ENCODE measurements at places on chromosomes 12 and 14.

DNA sequence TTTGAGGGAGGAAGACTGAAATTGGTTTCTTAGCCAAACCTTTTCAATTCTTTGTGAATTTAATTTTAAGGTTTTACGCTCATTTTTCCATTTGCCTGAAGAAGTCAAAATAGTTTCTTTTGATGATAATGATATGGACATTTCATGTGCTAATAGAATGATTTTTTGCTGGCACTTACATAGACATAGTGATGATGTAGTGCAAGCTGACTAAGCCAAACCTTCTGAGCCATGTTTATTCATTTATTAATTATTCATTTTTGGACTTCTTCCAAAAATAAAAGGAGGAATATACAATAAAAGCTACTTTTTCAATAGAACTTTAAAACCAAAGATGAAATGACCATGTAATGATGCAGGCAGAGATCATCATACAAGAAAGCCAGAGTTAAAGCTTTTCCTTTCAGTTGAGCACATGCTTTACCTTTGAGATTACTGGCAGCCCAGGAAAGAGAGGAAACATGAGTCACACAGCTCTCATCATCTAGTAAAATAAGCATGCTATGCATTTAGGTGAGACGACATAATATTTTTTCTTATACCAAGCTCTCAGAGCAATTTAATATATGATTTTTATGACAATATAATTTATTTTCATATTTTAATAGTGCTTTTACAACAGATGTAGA is 24.8 kb downstream of the KCNA1 start:
- DNase-seq, result no peak

GRCh38 chr14:102668291-102668873 is 75.9 kb downstream of the RCOR1 start:
- no peak for DNase-seq

DNA sequence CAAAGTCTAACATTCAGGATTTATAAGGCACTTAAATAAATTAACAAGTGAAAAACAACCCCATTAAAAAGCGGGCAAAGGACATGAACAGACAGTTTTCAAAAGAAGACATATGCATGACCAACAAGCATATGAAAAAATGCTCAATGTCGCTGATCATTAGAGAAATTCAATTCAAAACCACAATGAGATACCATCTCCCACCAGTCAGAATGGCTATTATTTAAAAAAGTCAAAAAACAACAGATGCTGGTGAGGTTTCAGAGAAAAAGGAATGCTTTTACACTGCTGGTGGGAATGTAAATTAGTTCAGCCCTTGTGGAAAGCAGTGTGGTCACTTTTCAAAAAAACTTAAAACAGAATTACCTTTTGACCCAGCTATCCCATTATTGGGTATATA is 60.7 kb upstream of the BDKRB2 start:
- DNase-seq, result no peak

DNA sequence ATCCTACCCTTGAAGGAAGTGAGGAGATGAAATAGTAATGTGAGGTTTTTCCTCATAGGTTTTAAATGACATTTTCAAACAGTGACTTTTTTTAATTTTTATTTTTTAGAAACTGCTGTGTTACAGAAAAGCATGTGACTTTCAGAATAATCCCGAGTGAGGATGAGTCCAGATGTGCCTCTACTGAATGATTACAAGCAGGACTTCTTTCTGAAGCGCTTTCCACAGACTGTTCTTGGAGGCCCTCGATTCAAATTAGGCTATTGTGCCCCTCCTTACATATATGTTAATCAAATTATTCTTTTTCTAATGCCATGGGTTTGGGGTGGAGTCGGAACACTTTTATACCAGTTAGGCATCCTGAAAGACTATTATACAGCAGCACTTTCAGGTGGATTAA is 15.8 kb downstream of the PCNX4 start:
- DNase-seq, result no peak

DNA sequence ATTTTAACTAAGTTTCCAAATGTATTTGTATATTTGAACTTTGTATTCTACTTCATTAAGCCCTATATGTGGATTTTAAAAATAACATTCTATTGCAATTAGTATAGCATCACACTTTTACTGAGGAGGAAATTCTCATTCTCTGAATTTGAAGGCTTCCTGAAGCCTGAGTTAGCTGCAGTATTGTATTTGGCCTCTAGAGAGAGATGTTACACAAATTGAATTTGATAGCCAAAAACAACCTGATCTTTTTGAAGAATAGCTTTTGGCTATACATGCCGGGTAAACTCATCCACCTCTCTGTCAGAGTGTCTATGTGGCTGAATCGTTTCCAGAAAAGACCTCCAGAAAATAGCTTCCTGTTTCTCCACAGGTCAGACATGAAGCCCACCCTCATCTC is 316.5 kb upstream of the OR4E1 start:
- no peak for DNase-seq

All from AG09319 (cell line).